ENCODE measurements at places on chromosomes 2 and 18.

DNA sequence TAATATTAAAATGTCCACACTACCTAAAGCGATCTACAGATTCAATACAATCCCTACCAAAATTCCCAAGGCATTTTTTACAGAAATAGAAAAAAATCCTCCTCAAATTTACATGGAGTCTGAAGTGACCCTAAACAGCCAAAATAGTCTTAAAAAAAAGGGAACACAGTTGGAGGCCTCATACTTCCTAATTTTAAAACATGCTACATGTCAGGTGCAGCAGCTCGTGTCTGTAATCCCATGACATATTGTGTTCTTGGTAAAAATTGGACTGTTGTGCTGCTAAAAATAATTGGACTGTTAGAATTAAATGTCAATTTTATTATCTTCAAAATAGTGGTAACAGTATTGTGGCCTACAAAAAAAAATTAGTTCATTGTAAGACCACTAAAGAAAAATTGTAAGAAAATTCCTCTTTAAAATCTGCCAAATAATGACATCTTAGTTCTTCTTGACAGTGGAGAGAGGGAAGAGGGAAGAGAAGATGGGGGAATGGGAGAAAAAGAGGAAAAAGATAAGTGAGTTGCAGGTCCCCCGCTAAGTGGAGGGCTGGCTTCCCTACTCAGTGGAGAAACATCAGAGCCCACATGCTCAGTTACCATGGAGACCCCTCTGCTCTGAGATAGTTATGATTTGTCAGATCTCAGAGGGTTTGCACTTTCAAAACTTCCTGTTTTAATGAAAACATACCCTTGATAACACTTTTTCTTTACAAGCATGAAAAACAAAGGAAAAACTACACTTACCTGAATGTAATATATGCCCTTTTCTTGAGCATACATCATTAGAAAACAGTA lies 46.5 kb downstream of the UNC50 start:
- H3K36me3 ChIP-seq = no peaks in the 10 kb centered on the region
- H3K27ac ChIP-seq = no peak overlapping the region
- DNase-seq = no peak

DNA sequence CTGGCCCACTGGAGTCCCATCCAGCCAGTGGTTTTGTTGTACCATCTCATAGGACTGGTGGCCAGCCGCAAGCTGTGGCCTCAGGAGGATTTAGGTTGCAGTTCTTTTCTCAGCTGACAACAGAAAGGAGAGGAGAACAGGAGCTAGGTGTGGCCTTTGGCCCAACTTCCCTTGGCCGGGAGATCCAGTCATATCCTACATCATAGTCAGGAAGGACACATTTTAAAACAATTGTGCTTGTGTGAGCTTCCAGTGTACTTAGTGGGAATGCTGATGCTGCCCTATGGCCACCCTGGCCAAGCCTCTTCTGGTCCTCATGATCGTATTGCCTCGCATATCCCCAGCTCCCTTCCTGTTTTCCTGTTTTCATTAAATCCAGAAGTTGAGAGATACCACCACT lies 98.1 kb downstream of the WDSUB1 start:
- H3K4me1 ChIP-seq = peaks cover under 1% of the 10 kb centered on the region
- no peaks in the 10 kb centered on the region for H3K27me3 ChIP-seq
- H3K36me3 ChIP-seq = peaks cover 3% of the 10 kb centered on the region
- H3K27ac ChIP-seq = no peak overlapping the region
- no peak for DNase-seq
- no peak overlapping the region for H3K4me3 ChIP-seq

DNA sequence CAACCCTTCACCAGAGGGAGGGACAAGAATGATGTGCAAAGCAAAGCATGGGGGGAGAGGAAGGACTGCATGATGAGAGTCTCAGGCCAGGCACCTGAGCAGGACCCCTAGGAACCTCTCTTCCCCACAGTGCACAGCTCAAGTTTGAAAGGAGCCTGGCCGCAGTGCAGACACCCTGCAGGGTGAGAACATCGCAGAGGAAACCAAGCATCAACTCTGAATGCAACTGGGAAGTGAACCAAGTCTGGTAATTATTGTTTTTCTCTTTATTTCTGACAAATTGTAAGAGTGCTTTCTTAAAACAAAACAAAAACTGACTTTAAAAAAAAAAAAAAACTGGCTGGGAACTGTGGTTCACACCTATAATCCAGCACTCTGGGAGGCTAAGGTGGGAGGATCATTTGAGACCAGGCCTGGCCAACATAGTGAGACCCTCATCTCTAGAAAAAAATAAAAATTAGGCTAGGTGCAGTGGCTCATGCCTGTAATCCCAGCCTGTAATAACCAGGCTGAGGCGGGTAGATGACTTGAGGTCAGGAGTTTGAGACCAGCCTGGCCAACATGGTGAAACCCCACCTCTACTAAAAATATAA lies 15.3 kb downstream of the NPC1 start:
- no peak overlapping the region for H3K4me3 ChIP-seq
- no peaks in the 10 kb centered on the region for H3K27me3 ChIP-seq
- no peak overlapping the region for H3K27ac ChIP-seq
- DNase-seq = no peak
- peaks cover 16% of the 10 kb centered on the region for H3K4me1 ChIP-seq

DNA sequence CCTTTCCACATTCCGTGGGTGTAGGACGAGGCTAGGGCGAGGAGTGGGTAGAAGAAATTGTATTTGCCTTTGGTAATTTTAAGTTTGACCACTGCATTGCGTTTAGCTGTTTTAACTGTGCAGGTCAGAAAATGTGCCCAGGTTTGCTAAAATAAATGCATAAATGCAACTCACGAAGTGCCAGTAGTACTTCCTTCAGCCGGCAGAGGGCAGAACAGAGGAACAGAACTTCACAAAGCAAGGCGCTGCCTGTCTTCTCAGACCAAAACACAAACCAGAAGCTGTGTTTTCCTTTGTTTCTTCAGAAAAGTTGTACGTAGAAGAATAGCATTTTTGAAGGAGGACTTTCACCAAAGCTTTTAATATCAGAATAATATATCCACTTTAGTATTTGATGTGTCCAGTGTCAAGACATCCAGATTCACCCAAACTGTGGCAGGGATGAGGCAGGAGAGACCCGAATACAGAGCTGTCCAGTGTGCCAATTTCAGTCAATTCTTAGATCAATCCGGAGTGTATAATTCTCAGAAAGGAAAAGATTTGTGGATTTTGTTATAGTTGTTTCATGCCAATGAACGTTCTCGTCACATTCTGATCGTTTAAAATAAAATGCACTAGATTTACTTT lies 348.6 kb downstream of the DLGAP1 start:
- peak overlapping the region; percentile 73 for H3K27ac ChIP-seq
- peaks cover 4% of the 10 kb centered on the region for H3K36me3 ChIP-seq
- no peaks in the 10 kb centered on the region for H3K27me3 ChIP-seq
- peak; percentile 84 for DNase-seq

Measured in WTC11 (cell line).